ENCODE measurements at places on chromosomes 5 and 9.

DNA sequence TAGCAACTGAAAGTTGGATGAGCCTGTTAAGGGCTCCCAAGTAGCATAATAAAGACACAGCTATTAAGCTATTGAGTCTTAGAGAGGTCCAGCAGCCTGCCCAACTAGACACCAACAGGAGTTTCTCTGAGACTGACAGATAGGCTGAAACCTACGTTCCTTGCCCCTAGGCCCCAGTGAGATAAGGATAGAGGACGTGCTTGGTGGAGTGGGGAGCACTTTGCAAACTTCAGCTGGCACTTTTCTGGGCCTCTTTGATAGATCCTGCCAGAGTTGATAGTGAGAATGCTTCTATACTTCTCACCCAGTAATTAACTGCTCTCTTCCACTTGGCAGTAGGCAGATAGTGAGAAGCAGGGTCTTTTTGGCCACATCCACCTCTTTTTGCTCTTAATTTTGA is 20.8 kb upstream of the CTNNA1 start:
- DNase-seq, result no peak

- DNase-seq, result peak; percentile 17
These were observed 37.9 kb downstream of the CYFIP2 start for GRCh38 chr5:157303667-157304327.

- DNase-seq, result no peak
These were observed 194.6 kb downstream of the AOPEP start for GRCh38 chr9:94921092-94921471.

GRCh38 chr9:116049456-116049855 is 104.1 kb upstream of the PAPPA start:
- DNase-seq, result no peak

DNA sequence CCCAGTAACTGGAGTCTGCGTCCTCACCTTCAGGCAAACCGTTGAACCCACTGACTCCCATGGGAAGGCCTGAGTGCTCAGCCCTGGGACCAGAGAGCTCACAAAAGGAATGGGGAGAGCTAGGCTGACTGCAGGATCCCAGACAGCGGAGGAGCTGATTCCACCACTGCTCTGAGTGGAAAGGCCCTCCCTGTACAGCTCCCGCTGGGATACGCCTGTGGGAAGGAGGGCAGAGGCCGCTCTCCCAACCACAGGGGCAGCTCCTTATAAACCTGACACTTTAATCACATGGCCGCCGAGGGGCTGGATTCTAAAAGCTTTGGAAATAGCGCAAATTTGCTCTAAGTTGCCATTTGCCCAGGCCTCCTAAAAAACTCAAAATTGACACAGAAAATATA is 37.1 kb downstream of the DBH start:
- DNase-seq, result no peak

DNA sequence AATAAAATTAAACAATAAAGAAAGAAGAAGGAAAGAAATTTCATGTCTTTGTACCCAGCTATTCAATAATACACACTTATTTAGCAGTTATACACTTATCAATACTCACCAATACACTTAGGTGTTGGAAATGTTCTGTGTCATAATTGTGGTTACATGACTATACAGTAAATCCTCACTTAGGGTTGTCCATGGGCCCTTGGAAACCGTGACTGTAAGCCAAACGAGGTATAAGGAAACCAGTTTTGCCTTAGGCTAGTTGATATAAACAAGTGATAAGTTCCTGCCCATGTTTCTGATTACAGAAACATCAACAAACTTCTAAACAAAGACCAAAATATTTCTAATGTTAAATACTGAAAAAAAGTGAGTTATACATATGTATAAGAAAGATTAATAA is 10.0 kb upstream of the SLCO4C1 start:
- DNase-seq, result no peak

GRCh38 chr5:134945041-134945440 is 22.7 kb upstream of the CATSPER3 start:
- DNase-seq, result no peak

DNA sequence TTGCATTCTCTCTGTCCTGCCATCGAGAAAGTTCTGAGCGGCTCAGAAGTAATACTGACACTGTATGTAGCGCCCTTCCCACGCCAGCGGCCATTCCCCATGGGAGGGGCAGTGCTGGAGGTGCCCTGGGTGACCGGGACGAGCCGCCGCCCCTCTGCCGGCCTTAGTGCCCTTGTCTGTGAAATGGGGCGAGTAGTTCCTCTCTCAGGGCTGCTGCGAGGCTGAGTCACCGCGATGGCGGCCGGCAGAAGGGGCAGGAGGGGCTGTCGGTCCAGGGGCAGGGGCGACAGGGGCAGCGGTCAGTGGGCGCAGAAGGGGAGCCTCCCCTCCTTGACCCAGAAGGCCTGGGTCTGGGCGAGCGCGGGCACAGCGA is 148.9 kb downstream of the GAPVD1 start:
- no peak for DNase-seq

- no peak for DNase-seq
These were observed 105.5 kb upstream of the ACO1 start for GRCh38 chr9:32278991-32279390.

DNA sequence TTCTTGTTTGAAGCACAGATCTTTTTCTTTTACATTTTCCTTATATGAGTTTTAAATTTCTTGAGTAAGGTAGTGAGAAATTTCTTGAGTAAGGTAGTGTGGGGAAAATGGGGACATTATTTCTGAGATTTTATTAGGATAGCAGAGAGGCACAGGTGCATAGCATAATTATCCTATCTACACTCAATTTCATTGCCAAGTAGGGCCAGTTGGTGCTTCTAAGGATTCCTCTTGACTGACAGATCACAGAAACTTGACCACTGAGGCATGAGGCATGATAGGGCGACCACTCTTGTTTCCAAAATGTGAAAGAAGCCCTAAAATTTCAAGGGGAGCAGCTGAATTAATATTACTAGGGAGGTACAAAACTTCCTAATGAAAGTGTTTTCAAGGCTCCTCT is 31.4 kb upstream of the TMC1 start:
- DNase-seq, result no peak

Measured in stimulated activated CD4-positive, alpha-beta T cell treated with anti-CD3 and anti-CD28 coated beads, Interleukin-15, amount 100 ng/mL, for 1 hour (primary cell).